ENCODE measurements at places on chromosomes 12 and 14. TPM values are rescaled to one million over a fixed set of nuclear protein-coding genes. Genes with fewer than 3 reads are reported as not detected.

The TESPA1 gene
- total RNA-seq: not detected

The CCND2 gene
- 57.6 TPM for total RNA-seq

The TAS2R42 gene
- not detected for total RNA-seq

The RNASE1 gene
- 1.7 TPM for total RNA-seq

The HEBP1 gene
- total RNA-seq: 35.3 TPM

GRCh38 chr14:59309291-59309900, 120.9 kb downstream of the DAAM1 start:
- peak; percentile 83 for DNase-seq

- DNase-seq: no peak
Measured at GRCh38 chr14:80933282-80933681, 8.3 kb downstream of the CEP128 start.

DNA sequence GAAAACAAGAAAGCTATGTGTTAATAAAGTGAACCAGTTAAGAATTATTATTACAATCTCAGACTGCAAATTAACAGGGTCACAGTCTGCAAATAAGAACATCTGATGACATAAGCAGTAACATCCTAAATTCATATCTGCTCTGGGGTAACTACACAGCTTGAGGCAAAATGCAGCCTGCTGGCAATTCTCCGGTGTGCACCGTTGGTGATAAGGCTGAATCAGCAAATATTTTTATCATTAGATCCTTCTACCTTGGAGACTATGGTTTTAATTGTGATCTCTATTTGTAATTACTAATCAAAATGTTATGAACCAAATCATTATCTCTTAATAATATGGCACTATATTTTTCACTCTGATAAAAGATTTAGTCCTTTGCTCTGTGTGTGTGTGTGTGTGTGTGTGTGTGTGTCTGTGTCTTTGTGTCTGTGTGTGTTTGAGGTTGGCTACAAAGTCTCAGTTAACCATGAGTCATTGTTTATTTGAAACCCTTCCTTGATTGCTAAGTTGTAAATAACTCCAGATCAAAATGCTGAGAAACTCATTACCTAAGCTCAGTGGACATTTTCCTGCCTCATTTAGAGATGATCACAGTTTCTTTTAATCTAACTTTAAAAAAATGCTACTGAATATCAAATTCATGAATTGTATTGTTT, 442.6 kb downstream of the GXYLT1 start:
- DNase-seq: no peak

DNA sequence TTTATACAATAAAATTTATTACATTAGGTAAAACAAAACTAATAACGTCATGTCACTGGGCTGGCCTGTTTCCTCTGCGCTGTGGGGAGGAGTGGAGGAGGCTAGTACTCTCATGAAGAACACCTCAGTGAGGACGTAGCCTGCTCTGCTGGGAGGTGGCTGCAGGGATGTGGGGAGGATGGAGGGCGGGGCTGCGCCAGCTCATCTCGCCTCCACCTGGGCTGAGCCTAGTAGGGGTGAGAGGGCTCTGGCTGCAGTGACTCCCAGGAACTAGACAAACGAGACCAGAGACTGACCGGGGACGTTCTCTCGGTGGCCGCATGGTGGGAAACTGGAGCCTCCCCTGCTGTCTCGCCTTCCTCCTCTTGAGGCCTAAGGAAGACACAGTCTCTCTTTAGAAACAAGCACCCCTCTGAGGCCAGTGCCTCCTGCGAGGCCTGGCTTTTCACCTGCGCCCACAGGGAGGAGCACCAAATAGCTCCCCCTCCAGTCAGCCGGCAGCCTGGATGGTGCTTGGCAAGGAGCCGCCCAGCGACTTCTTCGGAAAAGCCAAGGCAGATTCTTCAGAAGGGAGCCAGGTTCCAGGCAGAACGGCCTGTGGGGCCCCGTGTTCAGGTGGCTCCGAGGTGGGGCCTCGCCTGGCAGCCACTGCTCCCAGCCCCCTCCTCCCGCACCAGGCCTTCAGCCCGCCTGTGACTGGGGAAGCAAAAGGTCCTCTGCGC, 62.4 kb downstream of the PLEKHG3 start:
- DNase-seq: no peak
